ENCODE measurements at places on chromosomes 16 and 17.

DNA sequence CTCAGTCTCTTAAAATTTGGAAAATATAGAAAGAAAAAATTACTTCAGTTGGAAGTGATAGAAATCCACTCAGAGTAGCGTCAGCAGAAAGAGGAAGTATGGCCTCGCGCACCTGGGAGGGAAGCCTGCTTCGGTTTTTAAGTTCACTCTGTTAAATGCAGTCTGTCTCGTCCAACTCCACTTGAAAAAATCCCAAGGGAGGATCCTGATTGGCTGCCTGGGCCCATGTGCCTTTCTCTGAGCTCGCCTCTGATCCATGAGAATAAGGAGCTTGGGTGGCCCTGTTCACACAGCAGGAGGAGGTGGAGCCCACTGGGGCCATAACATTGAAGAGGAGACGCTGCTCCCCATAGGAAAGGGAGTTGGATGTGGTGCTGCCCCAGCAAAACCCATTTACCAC is 40.7 kb downstream of the DNAJA2 start:
- no peak overlapping the region for H3K27ac ChIP-seq
- no peaks in the 10 kb centered on the region for H3K27me3 ChIP-seq
- no peak overlapping the region for H3K4me3 ChIP-seq
- H3K4me1 ChIP-seq = peaks cover 12% of the 10 kb centered on the region
- DNase-seq = peak; percentile 16
- H3K36me3 ChIP-seq = no peaks in the 10 kb centered on the region

DNA sequence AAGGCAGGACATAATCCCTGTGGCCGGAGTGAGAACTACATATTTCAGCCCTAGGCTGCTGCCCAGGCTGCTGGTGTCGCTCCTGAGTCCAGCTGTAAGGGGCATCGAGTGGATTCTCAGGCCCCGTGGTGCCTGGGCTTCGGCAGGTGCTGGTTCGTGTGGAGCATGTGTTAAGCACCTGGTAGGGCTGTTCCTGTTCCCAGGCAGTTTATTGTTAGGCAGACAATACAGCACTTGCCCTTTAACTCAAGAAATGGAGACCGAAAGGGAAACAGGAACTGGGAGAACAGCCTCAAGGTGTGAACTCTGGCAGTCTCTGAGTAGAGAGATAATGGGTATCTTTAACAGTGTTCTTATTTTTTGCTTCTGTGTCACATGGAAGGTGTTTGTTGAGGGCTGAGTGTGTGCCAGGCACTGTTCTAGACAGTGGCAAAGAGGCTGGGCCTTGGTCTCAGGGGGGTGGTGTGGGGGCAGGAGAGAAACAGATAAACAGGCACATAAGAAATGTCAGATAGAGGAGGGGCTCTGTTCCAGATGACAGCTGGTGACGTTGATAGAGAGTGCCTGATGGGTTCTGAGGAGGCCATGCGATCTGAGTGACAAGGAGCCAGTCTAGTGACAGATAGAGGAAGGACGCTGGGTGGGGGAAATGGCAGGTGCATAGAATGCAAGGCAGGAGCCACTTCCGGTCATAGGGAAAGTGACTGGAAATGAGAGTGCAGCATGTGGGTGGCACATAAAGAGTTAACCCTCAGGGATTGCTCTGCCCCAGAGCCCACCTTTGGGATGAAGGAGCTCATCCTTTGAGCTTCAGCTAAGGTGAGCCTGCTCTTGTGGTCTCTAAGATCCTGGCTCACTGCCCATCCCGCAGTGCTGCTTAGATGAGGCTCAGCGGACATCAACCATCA is 33.8 kb downstream of the EPN2 start:
- H3K4me1 ChIP-seq = peaks cover 16% of the 10 kb centered on the region
- H3K27me3 ChIP-seq = no peaks in the 10 kb centered on the region
- no peak overlapping the region for H3K4me3 ChIP-seq
- DNase-seq = peak; percentile 45
- H3K27ac ChIP-seq = peak overlapping the region; percentile 19

GRCh38 chr17:78963378-78963777 is 16.3 kb downstream of the LGALS3BP start:
- H3K4me1 ChIP-seq = peaks cover 9% of the 10 kb centered on the region
- H3K27ac ChIP-seq = no peak overlapping the region
- no peaks in the 10 kb centered on the region for H3K36me3 ChIP-seq

GRCh38 chr16:8346294-8346693 is 244.0 kb downstream of the TMEM114 start:
- peak; percentile 9 for DNase-seq
- H3K36me3 ChIP-seq = no peaks in the 10 kb centered on the region
- H3K4me3 ChIP-seq = no peak overlapping the region
- no peaks in the 10 kb centered on the region for H3K4me1 ChIP-seq

- no peaks in the 10 kb centered on the region for H3K4me1 ChIP-seq
- no peak overlapping the region for H3K4me3 ChIP-seq
- H3K36me3 ChIP-seq = no peaks in the 10 kb centered on the region
- no peak for DNase-seq
Measured at GRCh38 chr17:69677130-69677529, 262.6 kb downstream of the MAP2K6 start.

- H3K4me3 ChIP-seq = no peak overlapping the region
- DNase-seq = no peak
- no peaks in the 10 kb centered on the region for H3K4me1 ChIP-seq
- H3K27ac ChIP-seq = no peak overlapping the region
- H3K36me3 ChIP-seq = no peaks in the 10 kb centered on the region
Measured at GRCh38 chr16:22664561-22664997, 149.4 kb upstream of the HS3ST2 start.

DNA sequence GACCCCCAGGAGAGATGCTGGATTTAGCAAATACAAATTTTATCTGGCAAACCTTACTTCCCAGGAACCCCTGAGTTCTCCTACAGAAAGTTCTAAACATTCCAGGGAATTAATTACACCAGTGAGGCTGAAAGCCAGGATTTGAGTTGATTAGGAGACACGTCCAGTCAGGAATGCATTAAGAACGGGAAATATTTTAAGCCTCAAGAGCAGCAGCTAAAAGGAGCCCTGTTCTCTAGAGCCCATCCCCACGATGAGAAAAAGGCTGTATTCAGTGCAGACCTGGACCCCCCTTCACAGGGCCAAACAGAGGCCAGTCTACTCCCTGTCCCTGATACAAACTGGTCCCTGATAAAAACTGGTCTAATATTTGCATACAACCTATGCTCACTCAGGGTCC is 55.0 kb downstream of the VAT1L start:
- no peaks in the 10 kb centered on the region for H3K4me1 ChIP-seq
- no peak overlapping the region for H3K27ac ChIP-seq
- no peak for DNase-seq

DNA sequence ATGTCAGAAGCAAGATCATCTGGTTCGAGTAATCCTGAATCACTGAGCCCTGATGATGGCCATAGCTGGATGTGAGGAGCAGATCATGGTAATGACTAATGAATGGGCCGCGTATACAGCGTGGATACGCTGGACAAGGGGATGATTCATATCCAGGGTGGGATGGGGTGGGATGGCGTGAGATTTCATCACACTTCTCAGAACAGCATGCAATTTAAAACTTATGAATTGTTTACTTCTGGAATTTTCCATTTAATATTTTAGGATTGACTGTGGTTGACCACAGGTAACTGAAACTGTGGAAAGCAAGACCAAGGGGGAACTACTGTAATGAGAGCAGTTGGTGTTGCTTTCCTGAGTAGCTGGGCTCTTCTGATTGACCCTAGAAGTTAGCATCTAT is 225.5 kb downstream of the STX8 start:
- H3K4me1 ChIP-seq = no peaks in the 10 kb centered on the region
- no peak for DNase-seq
- H3K27me3 ChIP-seq = no peaks in the 10 kb centered on the region
- no peak overlapping the region for H3K27ac ChIP-seq
